ENCODE measurements at places on chromosomes 12 and 14.
A peak's percentile ranks its signal among the peaks of the same experiment; 100 is the strongest.

GRCh38 chr12:68838046-68838886 lies 30.3 kb downstream of the MDM2 start:
- no peak for DNase-seq

DNA sequence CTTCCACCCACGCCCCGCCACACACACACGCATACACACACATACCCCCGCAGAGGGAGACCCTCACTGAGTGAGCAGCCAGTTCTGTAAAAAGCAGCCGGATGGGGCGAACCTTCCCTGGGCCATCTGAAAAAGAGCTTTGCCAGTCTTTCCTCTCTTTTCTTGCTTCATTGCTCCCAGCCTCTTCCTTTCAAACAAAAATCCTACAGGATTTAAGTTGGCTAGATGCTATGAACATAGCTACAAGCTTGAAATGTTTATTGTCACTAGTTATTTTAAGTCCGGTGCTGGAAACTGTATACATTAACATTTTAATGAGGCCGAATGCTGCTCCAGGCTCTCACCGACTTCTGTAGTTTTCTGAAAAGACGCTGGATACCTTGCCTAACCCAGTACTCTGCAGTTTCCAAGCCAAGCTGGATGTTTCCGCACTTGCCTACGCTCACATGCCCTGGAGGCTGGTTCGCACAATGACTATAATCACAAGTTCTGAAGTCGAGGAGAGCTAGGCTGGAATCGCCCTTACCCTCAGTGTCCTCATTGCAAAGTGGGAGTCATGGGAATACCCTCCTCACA lies 39.2 kb downstream of the LTBP2 start:
- no peak for DNase-seq

DNA sequence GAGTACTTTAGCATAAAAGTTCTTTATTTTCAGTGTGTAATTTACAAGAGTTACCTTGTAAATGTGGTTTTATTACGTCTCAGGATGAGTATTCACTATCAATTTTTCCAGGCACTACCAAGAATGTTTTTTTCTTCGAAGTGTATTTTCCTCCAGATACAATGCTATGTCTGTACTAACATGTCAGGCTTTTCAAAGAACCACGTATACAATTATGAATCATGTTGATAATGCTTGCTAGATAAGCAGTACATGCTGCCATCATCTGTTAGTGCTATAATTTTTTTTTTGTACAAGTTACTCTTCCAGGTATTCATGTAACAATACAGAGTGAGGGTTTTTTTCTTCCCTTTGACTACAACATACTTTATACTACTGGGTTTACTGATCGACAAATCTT lies 5.6 kb upstream of the KANSL2 start:
- no peak for DNase-seq

GRCh38 chr14:49194067-49194466 lies 392.1 kb downstream of the RPS29 start:
- DNase-seq, result no peak

DNA sequence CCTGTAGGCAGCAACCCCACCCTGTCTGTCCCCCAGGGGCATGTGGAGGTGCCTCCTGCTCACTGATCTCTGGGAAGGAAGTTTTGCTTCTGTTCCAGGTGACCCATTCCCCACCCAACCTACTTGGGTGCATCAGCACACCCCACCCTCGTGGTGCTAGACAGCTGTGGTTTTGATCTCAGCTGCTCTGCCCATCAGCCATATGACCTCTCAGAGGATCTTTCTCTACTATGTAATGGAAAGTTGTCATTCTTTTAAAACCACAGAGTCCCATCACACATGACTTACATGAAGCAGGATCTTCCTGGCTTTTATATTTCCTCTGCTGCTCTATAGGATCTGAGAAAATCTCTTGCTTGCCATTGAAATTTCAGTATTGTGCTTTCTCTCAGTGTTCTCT lies 13.5 kb upstream of the KRT82 start:
- DNase-seq, result no peak

- DNase-seq, result peak; percentile 13
These were observed 178.5 kb upstream of the OR4E1 start for GRCh38 chr14:21852061-21852664.

GRCh38 chr12:99055299-99055698 lies 410.2 kb downstream of the APAF1 start:
- DNase-seq, result no peak

- DNase-seq, result no peak
These were observed 26.4 kb downstream of the SFSWAP start for GRCh38 chr12:131737150-131737827.

DNA sequence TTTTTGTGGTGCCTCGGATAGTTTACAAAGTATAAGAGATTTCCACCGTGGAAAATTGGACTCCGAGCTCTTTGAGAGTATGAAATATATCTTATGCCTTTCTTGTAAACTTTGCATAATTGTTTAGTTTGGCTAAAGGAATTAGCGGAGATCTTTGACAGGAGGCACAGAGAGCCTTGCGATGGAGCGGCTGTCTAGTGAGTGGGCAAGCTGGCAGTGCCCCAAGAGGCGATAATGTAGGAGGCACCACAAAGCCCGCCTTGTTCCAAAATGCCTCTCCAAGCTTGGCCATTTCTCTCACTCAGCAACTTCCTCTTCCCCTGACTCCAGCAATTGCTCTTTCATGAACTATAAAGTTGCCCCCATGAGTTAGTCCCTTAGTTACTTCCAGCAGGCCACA lies 270.1 kb upstream of the PRICKLE1 start:
- DNase-seq, result no peak

GRCh38 chr12:59649203-59649602 lies 53.4 kb downstream of the SLC16A7 start:
- DNase-seq, result no peak

GRCh38 chr14:104876251-104876699 lies 11.2 kb downstream of the CEP170B start:
- DNase-seq, result no peak

DNA sequence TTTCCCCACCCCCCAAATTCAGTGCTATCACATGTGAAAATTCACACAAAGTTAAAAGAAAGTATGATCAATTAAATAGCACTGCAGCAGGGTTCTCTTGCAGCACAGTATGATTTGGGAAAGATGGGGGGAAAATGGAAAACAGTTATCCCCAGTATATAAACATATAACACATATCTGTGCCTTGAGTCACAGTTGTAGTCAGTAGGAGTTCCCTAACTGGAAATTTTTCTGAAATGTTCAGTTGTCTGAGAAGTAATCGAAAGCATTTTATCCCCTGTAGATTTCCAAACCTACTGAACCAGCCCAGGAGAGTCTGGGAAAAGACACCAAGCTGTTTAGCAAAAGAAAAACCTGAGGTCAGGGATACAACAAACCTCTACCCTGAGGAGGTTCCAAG lies 47.0 kb downstream of the C12orf50 start:
- no peak for DNase-seq

GRCh38 chr12:109915171-109916040 lies 15.3 kb downstream of the TCHP start:
- DNase-seq, result no peak

- DNase-seq, result no peak
These were observed 61.7 kb downstream of the LRFN5 start for GRCh38 chr14:41668356-41668755.

GRCh38 chr12:92784797-92785562 lies 82.2 kb downstream of the PLEKHG7 start:
- peak; percentile 52 for DNase-seq

DNA sequence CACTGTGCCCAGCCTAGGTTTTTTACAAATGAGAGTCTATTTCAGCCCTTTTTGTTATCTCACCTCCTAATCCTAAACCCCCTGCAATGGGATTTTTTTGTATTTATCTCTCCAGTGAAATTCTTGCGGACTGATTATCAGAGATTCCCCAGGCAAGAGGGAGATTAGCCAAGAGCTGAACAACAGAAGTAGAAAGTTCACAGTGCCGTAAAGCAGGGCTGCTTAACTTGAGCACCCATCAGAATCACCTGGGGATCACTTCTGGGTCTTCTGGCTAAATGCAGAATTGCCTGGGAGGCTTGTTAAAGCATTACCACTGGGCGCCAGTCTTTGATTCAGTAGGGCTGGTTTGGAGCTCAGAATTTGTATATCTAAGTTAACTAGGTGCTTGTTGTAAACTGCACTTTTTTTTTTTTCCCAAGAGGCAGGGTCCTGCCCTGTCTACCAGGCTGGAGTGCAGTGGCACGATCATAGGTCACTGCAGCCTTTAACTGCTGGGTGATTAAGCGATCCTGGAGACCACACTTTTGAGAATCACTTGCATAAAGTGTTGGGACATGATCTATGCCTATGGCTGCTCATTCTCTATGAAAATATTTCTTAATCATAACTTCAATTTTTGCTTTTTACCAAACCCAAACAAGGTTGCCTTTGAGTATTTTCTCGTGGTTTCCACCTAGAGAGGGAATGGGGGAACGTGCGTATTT lies 1.1 kb upstream of the DPPA3 start:
- no peak for DNase-seq

- no peak for DNase-seq
These were observed 42.2 kb downstream of the EGLN3 start for GRCh38 chr14:33908540-33909223.

DNA sequence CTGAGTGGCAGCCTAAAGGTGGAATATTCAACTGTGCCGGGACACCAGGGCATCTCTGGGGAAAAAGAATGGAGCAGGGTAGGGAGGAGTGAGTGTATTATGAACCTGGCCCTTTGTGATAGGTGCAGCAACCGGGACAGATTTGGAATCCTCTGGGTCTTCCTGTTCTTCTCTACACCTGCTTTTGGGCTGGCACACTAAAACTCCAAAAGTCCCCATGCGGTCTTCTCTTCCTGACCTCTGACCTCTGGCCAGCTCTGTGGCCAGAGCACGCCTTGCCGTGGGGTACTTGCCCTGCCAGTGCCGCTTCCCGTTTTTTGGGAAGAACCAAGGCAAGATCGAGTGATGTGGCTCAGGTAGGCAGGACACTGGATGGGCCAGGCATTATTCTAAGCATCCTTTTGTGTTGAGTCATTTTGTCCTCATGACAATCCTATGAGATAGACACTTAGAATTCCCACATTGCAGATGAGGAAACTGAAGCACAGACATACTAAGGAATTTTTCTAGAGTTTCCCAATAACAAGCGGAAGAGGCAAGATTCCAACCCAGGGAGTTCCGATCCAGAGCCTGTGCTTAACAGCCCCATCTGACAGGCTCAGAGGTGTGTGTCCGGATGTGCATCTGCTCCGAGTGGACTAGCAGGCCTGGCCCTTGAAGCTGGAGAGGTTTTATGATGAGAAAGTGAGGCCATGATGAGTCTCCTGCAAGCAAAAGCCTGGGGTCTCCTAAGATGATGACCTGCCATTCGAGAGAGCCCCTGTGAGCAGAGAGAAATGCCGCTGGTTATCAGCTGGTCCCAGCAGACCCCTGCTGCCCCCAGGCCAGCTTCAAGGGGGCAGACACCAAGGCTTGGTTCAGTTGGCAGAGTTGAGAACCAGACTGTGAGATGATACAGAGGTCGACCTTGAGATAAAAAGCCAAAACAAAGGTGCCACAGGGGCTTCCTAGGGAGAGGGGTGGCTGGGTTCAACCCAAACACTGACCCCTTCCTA lies 67.9 kb upstream of the ESRRB start:
- no peak for DNase-seq

DNA sequence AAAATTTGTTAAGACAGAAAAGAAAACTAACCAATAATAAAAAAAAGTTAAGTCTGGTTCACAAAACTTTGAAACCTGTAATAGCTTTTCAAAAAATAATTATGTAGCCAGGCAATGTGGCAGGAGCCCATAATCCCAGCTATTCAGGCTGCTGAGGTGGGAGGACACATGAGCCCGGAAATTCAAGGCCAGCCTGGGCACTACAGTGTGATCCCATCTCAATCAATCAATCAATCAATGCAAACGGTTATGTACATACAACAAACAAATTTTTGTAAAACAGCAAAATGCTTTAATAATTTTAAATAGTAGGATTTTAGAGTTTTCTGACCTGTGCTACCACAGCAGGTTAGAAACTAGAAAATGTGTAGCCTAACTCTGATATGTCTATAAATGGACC lies 152.4 kb downstream of the MED13L start:
- DNase-seq, result no peak

DNA sequence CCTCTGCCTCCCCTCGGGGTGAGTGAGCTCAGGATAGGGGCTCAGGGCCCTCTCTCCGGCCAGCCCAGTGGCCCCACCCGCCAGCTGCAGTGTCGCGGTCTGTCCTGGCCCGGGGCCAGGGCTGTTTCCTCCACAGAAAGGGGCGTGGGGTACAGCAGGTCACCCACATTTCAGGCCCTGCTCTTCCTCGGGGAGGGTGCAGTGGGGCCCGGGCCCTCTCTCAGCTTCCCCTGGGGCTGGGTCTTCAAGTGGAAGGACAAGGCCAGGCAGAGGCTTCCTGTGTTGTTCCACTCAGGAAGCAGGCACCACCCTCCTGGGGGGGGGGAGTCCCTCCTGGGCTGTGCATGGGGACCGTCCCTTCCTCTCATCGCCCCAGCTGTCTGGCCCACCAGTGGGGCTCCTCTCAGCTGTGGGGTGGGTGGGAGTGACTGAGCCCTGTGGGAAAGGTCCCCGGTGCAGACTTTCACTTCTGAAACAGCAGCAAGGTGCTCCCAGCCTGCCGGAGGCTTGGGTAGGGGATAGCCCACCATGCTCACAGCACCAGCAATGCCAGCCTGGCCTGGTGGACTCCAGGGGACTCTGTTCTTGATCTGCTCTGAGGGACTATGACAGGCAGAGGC lies 3.7 kb downstream of the GPR132 start:
- no peak for DNase-seq

- no peak for DNase-seq
These were observed 31.1 kb upstream of the TMX1 start for GRCh38 chr14:51208982-51209381.

DNA sequence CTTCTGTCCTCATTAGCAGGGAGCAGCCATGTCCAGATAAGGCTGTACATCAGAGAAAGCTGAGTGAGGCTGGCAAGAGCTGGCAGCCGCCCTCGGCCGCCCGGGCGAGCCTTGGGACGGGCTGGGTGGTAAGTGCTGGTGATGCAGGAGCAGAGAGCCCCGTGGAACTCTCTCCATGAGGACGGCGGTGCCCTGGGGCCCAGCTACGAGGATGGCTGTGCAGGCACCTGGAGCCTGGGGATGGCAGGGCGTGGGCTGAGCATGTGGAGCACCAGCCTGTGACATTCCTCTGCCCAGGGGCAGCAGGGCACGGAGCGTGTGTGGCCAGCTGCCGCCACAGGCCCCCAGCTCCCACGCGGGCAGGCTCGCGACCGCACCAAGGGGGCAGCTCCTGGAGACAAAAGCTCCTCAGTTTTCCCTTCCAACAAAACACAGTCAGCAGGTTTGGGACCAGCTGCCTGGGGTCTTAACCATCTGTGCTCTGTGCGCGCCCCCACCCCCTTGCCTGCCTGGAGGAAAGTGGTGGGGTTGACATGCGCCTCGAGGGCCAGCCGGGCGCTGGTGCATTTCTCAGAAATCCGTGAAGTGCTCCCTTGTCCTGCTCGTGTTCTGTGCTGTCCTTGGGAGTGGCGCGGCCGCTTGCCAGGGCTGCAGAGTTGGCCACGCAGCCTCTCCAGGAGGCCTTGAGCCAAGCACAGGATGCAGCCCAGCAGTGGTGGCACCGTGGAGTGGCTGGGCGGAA lies 21.4 kb downstream of the PACS2 start:
- no peak for DNase-seq
